Testis (tissue), 5 donors: ENCODE measurements at places on chromosomes 6 and 20.

DNA sequence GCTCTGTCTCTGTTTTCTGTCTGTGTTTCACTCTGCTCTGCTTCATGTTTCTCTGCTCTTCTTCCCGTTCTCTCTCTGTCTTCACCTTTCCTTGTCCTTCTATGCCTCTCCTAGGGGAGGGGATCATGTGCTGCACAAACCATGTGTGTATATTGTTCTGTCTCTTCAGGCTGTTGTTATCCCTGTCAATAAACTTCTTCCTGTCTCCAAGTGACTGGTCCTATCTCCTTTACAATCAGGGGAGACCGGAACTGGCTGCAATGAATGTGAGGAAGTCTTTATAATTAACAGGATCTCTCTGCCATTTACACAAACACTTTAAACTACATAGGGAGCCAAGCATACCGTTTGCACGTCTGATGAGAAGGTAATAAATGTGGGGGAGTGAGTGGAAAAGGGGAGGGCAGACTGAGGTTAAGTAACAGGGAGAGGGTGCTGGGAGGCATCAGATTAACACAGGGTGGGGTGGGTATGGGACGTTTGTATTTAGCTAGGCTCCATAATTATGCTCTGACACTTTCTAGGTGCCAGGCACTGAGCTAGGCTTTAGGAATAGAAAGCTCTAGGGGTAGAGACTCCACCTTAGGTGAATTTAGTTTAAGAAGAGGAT lies 626.1 kb downstream of the DHX35 start:
- no peaks in the 10 kb centered on the region for H3K36me3 ChIP-seq
- H3K27ac ChIP-seq, result no peak overlapping the region
- no peak overlapping the region for H3K4me3 ChIP-seq
- no peaks in the 10 kb centered on the region for H3K4me1 ChIP-seq
- H3K27me3 ChIP-seq, result no peaks in the 10 kb centered on the region

DNA sequence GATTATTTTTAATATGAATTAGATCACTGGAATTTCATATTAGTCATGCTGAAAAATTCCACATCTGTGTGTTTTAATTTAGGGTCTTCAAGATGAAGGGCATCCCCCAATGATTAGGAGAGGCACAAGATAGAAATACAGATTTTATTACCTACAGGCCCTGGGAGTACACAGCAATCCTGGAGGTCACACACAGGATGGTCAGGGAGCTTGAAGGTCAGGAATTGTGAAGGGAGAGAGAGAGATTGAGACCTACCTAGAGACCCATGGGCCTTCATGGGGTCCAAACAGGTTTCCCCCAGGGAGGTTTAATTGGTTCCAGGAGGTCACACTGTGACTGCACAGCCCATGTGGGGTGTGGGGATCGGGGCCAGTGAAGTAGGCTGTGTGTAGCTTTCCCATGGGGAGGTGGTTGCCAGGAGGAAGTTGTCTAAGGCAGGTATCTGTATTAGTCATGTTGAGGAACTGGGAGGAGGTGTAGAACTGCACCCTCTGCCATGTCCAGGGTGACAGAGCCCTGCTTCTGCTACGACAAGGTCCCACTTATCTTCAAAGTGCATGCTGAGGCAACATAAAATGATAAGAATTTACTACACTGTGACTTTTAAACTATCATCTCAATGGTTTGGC lies 18.3 kb downstream of the SNX9 start:
- no peaks in the 10 kb centered on the region for H3K27me3 ChIP-seq
- H3K4me1 ChIP-seq, result no peaks in the 10 kb centered on the region
- no peak overlapping the region for H3K4me3 ChIP-seq
- no peak for DNase-seq

GRCh38 chr6:139181236-139181635 lies 46.4 kb downstream of the HECA start:
- no peaks in the 10 kb centered on the region for H3K27me3 ChIP-seq
- no peaks in the 10 kb centered on the region for H3K4me1 ChIP-seq
- no peaks in the 10 kb centered on the region for H3K36me3 ChIP-seq
- no peak overlapping the region for H3K4me3 ChIP-seq

GRCh38 chr6:147447835-147448611 lies 60.5 kb upstream of the SAMD5 start:
- H3K4me1 ChIP-seq, result no peaks in the 10 kb centered on the region
- H3K36me3 ChIP-seq, result no peaks in the 10 kb centered on the region
- H3K27ac ChIP-seq, result no peak overlapping the region

DNA sequence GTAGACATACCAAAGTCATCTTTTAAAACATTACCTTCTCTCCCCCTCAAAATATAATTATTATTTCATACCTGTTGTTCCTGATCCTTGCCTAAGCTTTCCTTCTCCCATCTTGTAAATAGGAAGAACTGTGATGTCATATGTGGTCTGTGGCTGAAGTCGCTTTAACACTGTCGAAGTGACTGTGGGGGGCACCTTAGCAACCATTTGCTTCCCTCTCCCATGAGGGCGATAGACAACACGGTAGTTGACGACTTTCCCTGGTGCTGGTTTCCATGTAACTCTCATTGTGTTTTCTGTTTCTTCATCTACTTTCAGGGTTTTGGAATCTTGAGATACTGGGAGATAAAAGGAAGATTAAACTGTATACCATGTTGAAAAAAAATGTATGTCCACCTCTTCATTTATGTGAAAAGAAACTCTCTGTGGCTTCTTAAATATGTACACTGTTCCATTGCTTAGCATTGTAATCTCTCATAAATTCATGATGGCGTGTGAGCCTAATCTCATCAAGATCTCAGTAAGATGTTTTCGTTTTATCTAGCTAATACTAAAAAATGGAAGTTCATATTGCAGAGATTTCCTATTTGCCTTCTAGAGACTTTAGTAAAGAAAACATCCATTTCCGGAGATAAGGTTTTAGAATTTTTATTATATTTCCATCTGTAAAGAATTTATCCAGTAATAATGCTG lies 49.5 kb downstream of the COL12A1 start:
- H3K36me3 ChIP-seq, result no peaks in the 10 kb centered on the region
- H3K27ac ChIP-seq, result no peak overlapping the region
- no peaks in the 10 kb centered on the region for H3K27me3 ChIP-seq
- H3K4me3 ChIP-seq, result no peak overlapping the region
- no peaks in the 10 kb centered on the region for H3K4me1 ChIP-seq

GRCh38 chr6:5981126-5982026 lies 25.3 kb downstream of the NRN1 start:
- H3K4me1 ChIP-seq, result no peaks in the 10 kb centered on the region
- H3K27me3 ChIP-seq, result no peaks in the 10 kb centered on the region
- H3K27ac ChIP-seq, result no peak overlapping the region
- DNase-seq, result no peak

- no peak overlapping the region for H3K4me3 ChIP-seq
- H3K27me3 ChIP-seq, result no peaks in the 10 kb centered on the region
- no peaks in the 10 kb centered on the region for H3K36me3 ChIP-seq
- peaks cover 11% of the 10 kb centered on the region for H3K4me1 ChIP-seq
These were observed 15.0 kb upstream of the TFAP2A start for GRCh38 chr6:10429638-10430427.

DNA sequence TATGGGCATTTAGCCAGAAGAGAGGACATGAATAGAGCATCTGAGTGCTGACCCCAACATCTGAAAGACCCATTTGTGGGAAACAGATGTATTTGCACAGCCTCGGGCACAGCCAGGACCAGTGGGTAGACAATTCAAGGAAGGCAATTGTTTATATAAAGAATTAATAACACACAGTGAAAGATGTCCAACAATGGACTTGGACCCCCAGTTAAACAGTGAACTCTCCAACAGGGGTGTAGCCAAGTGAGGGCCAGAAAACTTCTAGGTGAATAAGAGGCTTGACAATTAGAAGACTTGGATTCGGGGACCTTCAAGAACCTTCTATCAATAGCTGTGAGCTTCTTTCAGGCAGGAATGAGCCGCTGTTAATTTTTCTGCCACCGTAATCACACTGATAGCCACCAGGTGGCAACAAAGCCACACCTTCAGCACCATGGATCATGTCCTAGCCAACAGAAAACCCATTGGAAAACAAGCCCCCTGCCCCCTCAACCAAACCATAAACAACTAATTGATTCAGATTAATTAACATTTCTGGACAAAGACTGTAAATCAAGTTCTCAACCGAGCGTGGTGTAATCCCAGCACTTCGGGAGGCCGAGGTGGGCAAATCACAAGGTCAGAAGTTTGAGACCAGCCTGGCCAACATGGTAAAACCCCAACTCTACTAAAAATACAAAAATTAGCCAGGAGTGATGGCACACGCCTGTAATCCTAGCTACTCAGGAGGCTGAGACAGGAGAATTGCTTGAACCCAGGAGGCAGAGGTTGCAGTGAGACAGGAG lies 8.8 kb upstream of the SRSF6 start:
- no peaks in the 10 kb centered on the region for H3K27me3 ChIP-seq
- no peak overlapping the region for H3K4me3 ChIP-seq
- DNase-seq, result peak; percentile 64
- H3K27ac ChIP-seq, result no peak overlapping the region
- H3K36me3 ChIP-seq, result no peaks in the 10 kb centered on the region
